ENCODE measurements at places on chromosomes 4 and X. TPM values are rescaled to one million over a fixed set of nuclear protein-coding genes. Genes with fewer than 3 reads are reported as not detected.

Gene SYN1
- not detected for total RNA-seq

GRCh38 chr4:26858947-26859401 lies 1.7 kb upstream of the STIM2 start:
- H3K4me3 ChIP-seq, result peak overlapping the region; percentile 67
- H3K27ac ChIP-seq, result peak overlapping the region; percentile 97
- no peaks in the 10 kb centered on the region for H3K36me3 ChIP-seq
- no peak for DNase-seq

DNA sequence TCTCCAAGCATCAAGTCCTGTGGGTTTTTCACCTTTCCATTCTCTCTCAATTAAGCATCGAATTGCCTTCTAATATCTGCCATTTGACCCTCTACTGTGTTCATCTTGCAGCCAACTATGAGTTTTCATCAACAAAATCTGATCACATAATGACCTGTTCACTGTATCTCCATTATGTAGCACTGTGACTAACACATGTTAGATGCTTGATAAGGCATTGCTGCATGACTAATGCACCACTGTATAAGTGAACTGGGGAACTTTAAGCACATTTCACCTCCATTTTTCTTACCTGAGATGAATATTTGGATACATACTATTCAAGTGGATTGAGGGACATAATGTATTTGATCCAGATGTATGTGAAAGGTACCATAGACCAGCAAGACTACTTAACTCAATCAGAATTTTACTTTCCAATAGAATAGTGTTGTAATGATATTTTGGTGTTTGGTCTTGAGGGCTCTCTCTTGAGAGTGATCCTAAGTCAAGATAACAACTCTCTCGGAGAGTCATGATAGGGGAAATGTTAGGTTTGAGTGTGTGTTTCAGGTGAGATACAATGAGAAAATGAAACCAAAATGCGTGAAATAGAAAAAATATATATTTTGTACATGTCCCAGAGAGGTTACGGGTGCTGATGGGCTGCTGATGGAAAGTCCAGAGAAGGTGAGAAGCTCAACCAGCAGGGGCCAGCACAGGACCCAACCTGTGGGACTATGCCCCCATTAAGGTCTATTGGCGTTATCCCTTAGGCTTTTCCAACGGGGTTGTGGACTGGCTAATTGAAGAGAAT lies 60.2 kb upstream of the HS3ST1 start:
- DNase-seq, result no peak
- no peak overlapping the region for H3K4me3 ChIP-seq
- no peaks in the 10 kb centered on the region for H3K4me1 ChIP-seq

DNA sequence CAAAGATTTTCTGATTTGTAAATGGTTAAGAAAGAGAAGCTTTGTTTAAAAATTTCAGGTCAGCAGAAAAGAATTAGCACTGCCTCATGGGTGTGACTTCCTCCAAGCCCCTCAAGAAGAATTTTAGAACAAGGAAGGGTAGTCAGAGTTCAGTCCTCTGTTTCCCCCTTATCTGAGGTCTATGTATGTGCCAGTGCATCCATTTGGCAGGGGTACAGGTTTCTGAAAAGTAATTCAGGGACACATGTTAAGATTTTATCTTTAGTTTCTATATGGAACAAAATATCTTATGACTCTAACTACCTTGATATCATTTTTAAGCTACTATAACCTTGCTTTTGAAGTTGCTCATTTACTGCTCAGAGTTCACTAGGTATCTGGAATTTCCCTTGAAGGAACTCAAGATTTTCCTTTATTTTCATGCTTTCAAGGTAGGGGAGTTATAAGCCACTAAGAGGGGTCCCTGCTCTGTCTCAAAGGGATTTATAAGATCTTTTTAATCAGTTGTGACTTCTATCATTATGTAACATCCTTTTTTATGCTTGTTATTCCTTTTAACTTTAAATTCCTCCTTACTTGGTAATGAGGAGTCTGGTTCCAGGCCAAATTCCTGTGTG lies 24.4 kb upstream of the PLK4 start:
- H3K27me3 ChIP-seq, result no peaks in the 10 kb centered on the region
- DNase-seq, result no peak
- H3K4me3 ChIP-seq, result no peak overlapping the region
- no peaks in the 10 kb centered on the region for H3K36me3 ChIP-seq

GRCh38 chr4:151418856-151419255 lies 9.9 kb downstream of the FHIP1A start:
- no peak overlapping the region for H3K4me3 ChIP-seq
- H3K27ac ChIP-seq, result peak overlapping the region; percentile 57
- no peaks in the 10 kb centered on the region for H3K27me3 ChIP-seq
- DNase-seq, result no peak

Gene AGTR2
- total RNA-seq, result not detected

Gene NDP
- total RNA-seq, result not detected

Gene NMU
- not detected for total RNA-seq

DNA sequence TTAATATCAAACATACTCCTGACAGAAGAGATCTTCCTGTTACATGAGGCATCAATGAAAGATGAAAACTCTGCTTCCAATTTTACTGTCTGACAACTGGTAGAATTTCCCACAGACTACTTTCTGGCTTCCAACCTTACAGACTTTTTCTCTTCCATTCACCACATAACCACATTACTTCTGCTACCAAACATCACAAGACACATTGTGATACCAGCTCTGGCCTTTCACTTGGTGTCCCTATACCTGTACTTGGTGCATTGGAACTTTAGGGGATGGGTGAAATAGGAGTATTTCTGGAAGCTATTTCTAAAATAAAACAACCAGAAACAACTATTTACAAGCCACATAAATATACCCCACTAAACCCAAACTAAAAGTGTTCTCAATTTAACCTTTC lies 20.5 kb downstream of the AMTN start:
- H3K4me3 ChIP-seq, result no peak overlapping the region
- H3K4me1 ChIP-seq, result no peaks in the 10 kb centered on the region
- no peaks in the 10 kb centered on the region for H3K27me3 ChIP-seq
- H3K27ac ChIP-seq, result no peak overlapping the region
- no peaks in the 10 kb centered on the region for H3K36me3 ChIP-seq

DNA sequence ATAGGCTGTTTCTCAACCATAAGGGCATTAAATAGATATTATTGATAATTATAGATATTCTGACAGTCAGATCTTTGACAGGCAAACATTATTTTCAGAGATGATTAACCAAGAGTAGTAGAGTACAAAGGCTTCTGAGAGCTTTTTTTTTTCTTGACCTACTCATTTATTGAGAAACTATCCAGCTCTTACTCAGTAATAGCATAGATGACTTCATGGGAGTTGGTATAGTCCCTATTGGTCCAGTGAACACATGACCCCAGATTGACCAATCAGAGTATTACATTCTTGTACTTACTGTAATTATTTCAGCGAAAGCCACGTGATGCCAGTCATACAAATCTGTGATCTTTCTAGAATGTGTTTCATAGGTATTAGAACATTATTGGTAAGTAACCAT lies 508.7 kb downstream of the FSTL5 start:
- no peak for DNase-seq
- no peaks in the 10 kb centered on the region for H3K4me1 ChIP-seq
- H3K36me3 ChIP-seq, result no peaks in the 10 kb centered on the region
- no peaks in the 10 kb centered on the region for H3K27me3 ChIP-seq
- no peak overlapping the region for H3K4me3 ChIP-seq

DNA sequence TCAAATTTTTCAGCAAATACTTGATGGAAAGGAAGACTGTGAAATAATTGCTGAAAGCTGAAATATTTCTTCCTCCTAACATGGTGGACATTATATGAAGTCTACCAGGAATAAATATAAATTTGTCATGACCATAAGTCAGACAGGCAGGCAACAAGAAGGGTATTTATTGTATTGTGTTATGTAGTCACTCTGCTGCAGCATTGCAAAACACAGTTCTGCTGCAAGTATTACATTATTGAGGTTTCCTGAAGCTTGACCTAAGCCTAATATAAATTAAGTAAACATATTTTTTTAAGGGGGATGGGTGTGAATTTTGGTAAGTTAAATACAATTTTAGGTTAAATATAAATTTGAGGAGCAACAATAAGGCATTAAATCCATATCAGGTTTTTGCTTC lies 60.2 kb upstream of the MAOA start:
- no peak for DNase-seq
- H3K27me3 ChIP-seq, result no peaks in the 10 kb centered on the region
- H3K4me3 ChIP-seq, result no peak overlapping the region
- H3K4me1 ChIP-seq, result peaks cover 11% of the 10 kb centered on the region
- H3K36me3 ChIP-seq, result no peaks in the 10 kb centered on the region

DNA sequence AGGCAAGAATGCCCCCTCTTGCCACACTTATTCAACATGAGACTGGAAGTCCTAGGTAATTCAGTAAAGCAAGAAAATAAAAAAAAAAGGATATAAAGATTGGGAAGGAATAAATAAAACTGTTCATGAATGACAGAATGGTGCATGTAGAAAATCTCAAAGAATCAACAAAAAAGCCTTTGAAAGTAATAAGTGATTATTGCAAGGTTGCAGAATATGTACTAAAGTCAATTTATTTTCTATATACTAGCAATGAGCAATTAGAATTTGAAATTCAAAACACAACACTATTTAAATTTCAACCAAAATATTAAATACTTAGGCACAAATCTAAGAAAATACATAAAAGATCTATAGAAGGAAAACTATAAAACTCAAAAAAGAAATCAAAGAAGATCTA lies 58.6 kb downstream of the MAGEA10 start:
- no peak overlapping the region for H3K27ac ChIP-seq
- no peaks in the 10 kb centered on the region for H3K36me3 ChIP-seq
- H3K4me3 ChIP-seq, result no peak overlapping the region

DNA sequence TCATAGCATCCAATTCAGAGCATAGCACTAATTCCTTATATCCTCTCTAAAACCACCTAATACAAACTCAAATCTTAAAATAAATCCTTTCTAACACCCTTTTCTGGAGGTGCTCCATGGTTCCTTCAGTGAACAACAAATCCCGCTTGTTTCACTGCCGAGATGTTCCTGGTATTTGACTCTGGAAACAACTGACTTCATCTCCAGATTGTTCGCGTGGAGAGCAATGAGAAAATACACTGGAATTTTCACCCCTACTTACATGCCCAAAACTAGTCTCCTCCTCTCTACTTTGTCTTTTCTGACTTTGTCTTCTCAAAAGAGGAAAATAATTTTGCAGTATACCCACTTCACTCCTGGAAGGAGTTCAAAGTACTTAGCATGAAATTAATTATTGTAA lies 129.0 kb downstream of the PLS3 start:
- H3K36me3 ChIP-seq, result no peaks in the 10 kb centered on the region
- no peak overlapping the region for H3K4me3 ChIP-seq
- no peaks in the 10 kb centered on the region for H3K4me1 ChIP-seq
- H3K27me3 ChIP-seq, result no peaks in the 10 kb centered on the region
- no peak for DNase-seq

DNA sequence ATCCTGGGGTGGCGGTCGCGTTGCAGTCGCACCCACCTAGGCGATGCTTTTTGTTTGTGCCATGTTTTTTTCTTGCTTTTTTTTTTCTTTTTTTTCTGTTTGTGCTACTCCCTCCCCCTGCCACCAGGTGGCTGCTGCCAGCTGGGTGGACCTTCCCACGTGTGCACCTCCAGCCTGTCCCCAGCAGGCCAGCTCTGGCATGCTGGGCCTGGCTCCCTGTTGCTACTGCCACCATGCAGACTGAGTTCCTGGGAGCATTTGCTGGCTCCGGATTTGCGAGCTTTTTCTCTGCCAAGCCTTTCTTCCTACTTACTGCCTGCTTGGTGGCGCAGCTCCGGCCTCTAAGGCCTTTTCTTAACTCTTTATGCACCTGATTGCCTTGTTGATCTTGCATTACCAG lies 161.2 kb upstream of the WDFY3 start:
- H3K4me3 ChIP-seq, result no peak overlapping the region
- H3K4me1 ChIP-seq, result no peaks in the 10 kb centered on the region
- DNase-seq, result peak; percentile 44
- H3K27ac ChIP-seq, result no peak overlapping the region
- no peaks in the 10 kb centered on the region for H3K36me3 ChIP-seq

GRCh38 chr4:128707864-128708263 lies 101.6 kb upstream of the JADE1 start:
- no peak overlapping the region for H3K4me3 ChIP-seq
- H3K27me3 ChIP-seq, result no peaks in the 10 kb centered on the region
- DNase-seq, result no peak
- H3K27ac ChIP-seq, result no peak overlapping the region

Gene POU3F4
- not detected for total RNA-seq

GRCh38 chrX:4935401-4935800 lies 1222.0 kb upstream of the PRKX start:
- no peak overlapping the region for H3K27ac ChIP-seq
- H3K27me3 ChIP-seq, result no peaks in the 10 kb centered on the region
- H3K4me1 ChIP-seq, result no peaks in the 10 kb centered on the region
- no peak for DNase-seq
- no peak overlapping the region for H3K4me3 ChIP-seq
- H3K36me3 ChIP-seq, result no peaks in the 10 kb centered on the region

GRCh38 chr4:83639849-83640493 lies 104.1 kb downstream of the GPAT3 start:
- H3K36me3 ChIP-seq, result no peaks in the 10 kb centered on the region
- H3K27me3 ChIP-seq, result peaks cover 9% of the 10 kb centered on the region
- no peaks in the 10 kb centered on the region for H3K4me1 ChIP-seq
- DNase-seq, result peak; percentile 56
